Diencephalon (tissue), 1 donor: ENCODE measurements at places on chromosomes 12 and 14. TPM values are rescaled to one million over a fixed set of nuclear protein-coding genes. Genes with fewer than 3 reads are reported as not detected.

The TPPP2 gene
- not detected for total RNA-seq

The PRH1 gene
- 63.4 TPM for total RNA-seq

The GON7 gene
- 15.5 TPM for total RNA-seq

The EEA1 gene
- 28.1 TPM for total RNA-seq

The DPPA3 gene
- not detected for total RNA-seq

The CFAP73 gene
- 3.7 TPM for total RNA-seq
